Esophagus squamous epithelium (tissue), 5 donors: ENCODE measurements at places on chromosomes 1 and 21. TPM values are rescaled to one million over a fixed set of nuclear protein-coding genes. Genes with fewer than 3 reads are reported as not detected.

Gene LHX8
- total RNA-seq, result 1.3 TPM

Gene ARHGAP30
- 2.9 TPM for total RNA-seq

Gene TTC39A
- total RNA-seq, result 16.4 TPM

Gene SAMD11
- not detected for total RNA-seq

- DNase-seq, result no peak
Observed at GRCh38 chr1:165403835-165404482, 41.0 kb downstream of the RXRG start.

DNA sequence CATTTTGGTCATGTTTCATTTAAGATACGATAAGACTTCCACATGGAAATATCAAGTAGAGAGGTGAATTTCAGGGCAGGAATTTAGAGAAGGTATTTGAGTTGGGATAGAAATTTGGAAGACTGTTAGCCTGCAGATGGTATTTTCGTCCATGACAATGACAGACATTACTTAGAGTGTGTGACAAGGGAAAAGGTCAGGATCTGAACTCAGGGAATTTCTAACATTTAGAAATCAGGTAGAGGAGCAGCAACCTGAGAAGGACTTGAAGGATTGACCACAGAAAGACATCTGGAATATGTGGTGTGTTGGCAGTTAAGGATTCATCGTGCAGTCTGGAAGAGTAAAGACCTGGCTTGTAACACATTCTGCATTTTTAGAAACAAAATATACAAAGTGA, 57.9 kb downstream of the RABGAP1L start:
- DNase-seq, result no peak

DNA sequence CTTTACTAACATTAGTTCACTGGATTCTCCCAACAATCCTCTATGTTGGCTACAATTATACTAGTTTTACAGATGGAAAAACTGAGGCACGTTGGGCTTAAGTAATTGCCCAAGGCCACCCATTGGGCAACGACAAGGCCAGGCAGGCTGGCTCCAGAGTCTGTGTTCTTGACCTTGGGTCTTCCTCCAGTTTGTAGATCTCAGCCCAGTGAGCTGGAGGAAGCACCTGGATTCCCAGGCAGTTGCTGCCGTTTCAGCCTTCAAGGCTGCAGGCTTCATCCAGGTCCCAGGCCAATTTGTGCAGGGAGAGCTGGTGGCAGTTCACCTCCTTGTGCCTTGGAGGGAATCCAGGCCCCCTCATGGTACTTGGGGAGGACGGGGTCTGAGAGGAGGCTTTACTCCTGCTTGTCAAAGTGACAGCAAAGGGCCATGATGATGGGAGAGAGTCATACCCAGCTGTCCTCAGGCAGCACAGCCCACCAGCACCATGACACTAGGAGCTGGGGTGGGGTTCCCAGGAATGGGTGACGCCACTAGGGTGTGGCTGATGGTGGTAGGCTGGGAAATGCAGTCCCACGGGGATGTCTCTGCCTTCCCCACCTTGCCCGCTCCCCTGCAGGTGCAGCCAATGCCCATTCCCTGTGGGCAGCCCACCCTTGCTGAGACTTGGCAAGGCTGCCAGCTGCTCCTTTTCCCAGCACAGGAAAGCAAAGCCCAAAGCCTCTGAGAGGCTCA, 27.1 kb downstream of the PKP1 start:
- no peak for DNase-seq

DNA sequence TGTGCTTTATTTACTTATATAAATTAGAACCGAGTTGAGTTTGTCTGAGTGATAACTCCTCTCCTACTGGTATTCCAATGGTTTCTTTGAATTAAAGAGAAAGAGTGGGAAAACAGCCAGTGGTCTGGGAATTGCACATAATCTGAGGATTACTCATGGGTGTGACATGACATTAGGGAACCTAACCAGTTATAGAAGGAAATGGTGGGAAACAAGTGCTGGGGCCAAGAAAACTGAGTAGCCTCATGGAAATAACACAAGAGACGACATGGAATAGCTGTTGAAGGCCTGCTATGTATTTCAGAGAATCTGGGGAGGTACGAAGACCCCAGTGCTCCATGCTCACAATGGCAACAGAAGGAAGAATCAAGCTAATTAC, 41.8 kb upstream of the LRRC52 start:
- no peak for DNase-seq

DNA sequence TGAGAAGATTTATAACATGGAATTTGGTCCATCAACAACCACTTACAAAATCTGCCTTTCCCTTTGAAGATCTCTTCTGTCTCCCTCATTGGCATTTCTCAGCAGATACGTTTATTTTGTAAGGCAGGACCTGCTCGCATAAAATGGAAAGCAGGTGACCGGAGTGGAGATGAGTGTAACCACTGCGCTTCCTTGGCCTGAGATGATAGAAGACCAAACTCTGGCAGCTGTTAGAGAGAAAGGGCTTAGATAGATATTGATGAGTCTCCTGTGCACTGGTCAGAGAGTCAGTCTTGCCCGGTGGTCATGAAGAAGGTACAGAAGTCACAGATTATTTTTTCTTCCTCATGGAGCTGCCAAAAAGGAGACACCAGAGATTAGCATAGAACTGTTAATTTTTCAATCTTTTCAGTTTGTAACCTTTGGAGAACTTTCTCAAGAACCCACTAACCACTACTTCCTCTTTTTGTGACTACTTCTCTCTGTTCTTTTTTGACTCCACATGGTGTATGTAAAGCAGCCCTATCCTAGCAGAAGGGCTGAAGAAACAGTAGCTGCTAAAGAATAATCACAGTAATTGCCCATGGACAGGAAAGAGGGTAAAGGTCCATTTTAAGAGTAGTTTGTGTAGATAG, 47.6 kb downstream of the FCRL3 start:
- DNase-seq, result no peak

GRCh38 chr1:184664042-184664660, 90.5 kb downstream of the EDEM3 start:
- no peak for DNase-seq

- DNase-seq, result no peak
Observed at GRCh38 chr21:32413697-32414578, 1.4 kb downstream of the EVA1C start.

GRCh38 chr21:45169682-45170081, 95.3 kb downstream of the ADARB1 start:
- no peak for DNase-seq

DNA sequence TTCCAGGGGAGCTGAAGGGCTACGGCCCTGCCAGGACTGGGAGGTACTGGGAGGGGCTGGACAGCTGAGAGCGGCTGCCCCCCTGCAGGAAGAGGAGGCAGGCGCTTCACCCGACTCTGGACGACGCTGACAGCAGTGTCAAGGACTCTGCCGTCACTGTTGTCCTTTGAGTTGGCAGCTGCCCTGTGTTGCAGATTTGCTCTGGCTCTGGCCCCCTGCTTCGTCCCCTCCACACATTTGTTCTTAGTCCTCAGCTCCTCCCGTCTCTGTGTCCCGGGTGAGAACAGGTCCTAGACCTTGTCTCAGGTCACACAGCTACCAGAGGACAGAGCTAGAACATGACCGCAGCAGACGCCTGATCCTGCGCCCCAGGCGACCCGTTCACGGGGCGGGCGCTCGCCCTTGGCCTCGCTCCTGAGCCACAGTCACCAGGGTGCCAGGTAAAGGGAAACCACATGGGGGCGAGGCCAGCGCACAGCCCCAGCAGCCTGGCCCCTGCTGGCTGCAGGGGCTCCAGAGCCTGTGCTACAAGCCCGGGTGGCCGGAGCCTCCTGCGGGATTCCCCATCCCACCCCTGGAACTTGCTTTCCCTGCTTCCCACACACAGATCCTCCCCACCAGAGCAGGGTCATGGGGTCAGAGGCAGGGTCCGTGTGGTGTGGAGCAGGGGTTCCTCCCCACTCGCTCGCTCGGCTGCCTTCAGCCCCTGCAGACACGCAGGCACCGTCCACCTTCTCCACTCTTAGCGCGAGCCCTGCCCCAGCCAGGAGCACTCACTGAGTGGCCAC, 10.7 kb upstream of the NPHP4 start:
- no peak for DNase-seq

DNA sequence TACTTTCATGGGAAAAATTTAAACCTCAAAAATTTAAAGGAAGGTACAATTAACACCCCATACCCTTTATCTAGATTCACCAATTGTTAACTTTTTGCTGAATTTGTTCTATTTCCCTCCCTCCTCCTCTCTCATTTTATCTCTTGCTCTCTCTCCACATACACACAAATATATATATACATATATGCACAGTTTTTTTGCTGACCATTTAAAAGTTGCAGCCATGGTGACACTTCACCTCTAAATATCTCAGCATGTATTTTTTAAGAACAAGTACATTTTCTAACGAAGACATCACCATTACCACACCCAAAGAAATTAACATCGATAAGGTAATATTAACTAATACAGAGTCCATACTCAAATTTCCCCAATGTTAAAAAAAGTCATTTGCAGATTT, 33.9 kb downstream of the LRIG2 start:
- DNase-seq, result no peak

DNA sequence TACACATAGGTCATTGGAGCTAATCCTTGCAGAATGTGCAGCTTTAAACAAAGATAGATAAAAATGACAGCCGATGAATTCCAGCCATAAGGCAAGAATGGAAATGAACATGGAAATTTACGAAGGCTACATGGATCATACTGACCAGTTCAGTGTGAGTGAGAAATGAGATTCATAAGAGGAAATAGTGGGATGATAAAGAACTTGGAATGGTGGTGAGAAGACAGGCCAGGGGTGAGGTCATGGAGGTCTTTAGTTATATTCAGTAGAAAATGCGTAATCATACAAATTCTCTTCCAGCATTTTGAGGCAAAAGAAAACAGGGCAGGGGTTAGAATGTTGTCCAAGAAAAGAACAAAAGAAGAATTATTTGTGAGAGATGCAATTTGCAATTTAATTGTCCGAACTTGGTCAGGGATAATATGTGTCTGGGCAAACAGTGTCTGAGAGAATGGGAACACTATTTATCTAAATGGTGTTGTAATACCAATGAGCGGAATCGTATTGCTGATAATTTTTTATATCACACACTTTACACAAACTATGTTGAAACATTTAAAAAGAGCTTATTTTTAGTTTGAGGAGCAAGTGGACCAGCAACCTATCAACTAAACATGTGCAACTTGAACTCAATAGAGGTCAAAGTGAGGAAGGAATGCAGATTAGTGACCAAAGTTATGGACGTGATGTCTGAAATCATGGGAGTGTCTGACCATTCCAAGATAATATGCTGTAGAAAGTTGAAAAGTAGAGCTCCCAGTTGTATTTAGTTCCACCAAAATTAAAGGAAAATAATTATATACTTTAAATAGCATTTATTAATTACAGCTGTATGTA, 739.0 kb upstream of the NCAM2 start:
- no peak for DNase-seq

DNA sequence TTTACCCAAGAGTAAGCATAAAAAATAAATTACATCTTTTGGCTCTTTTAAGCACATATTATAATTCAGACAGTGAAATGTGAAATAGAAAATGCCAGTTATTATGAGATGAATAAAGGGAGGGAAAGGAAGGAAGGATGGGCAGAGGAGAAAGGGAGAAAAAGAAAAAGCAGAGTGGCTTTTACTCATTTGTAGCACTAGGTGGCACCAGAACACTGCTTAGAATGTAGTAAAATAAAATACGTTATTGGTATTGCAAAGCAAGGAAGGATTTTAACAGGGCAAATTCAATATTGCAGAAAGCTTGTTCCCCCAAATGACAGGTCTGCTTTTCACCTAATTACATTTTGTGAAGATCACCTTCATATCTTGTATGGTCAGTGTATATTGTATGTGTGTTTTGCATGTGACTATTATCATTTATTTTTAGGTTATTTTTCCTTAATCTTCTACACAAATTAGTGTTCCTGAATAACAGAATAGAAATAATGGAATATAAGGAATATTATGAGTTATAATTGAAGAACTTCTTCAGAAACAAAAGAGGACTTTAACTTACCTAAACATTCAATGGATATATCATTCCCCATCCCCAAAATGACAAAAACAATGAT, 9.1 kb upstream of the PCNX2 start:
- no peak for DNase-seq

- DNase-seq, result no peak
Observed at GRCh38 chr1:37752583-37753471, 12.1 kb downstream of the EPHA10 start.

DNA sequence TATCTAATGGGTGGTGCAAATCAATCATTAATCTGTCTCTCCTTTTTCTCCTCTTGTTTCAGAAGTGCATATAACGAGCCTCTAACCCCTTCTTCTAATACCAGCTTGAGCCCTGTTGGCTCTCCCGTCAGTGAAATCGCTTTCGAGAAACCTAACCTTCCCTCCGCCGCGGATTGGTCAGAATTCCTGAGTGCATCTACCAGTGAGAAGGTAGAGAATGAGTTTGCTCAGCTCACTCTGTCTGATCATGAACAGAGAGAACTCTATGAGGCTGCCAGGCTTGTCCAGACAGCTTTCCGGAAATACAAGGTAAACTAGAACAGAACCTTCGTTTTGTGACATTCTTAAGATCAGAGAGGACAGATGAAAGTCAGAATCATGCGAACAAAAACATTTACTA, 25.3 kb upstream of the VAMP3 start:
- no peak for DNase-seq

DNA sequence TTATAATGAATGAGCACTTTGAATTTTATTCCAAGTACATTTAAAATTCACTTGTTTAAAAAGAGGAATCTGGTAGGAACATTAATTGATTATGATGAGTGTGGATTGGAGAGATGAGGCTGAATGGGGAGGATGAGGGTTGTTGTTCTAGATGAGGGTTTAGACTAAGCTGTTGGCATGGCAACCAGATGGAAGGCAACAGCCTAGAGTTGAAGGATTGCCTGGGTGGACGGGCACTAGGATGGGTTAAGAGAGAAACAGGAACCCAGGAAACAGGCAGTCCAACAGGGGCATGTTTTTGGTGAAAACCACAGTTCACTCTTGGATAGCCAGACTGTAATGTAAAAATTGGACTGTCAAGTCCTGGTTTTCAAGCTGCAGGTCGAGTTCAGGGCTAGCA, 125.5 kb downstream of the CHRM3 start:
- no peak for DNase-seq
